ENCODE measurements at places on chromosomes 11 and 22. TPM values are rescaled to one million over a fixed set of nuclear protein-coding genes. Genes with fewer than 3 reads are reported as not detected.
A peak's percentile ranks its signal among the peaks of the same experiment; 100 is the strongest.

GRCh38 chr11:12291313-12291712, 86.1 kb upstream of the PARVA start:
- DNase-seq: no peak

DNA sequence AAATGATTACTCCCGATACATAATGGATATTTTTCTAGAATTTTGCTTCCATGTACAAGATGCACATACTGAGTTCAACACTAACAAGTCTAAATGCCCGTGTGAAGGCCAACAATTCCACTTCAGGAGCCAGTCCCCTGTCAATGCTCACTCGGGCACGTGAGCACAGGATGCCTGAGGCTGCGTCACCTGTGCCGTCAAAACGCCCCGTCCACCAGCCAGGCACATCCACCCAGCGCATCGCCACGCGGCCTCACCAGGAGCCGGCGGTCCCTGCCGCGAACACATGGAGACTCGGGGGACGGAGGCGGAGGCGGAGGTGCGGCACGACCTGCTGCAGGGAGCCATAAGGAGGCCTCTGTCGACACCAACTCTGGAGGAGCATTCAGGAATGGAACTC, 9.8 kb downstream of the TOLLIP start:
- DNase-seq: no peak

DNA sequence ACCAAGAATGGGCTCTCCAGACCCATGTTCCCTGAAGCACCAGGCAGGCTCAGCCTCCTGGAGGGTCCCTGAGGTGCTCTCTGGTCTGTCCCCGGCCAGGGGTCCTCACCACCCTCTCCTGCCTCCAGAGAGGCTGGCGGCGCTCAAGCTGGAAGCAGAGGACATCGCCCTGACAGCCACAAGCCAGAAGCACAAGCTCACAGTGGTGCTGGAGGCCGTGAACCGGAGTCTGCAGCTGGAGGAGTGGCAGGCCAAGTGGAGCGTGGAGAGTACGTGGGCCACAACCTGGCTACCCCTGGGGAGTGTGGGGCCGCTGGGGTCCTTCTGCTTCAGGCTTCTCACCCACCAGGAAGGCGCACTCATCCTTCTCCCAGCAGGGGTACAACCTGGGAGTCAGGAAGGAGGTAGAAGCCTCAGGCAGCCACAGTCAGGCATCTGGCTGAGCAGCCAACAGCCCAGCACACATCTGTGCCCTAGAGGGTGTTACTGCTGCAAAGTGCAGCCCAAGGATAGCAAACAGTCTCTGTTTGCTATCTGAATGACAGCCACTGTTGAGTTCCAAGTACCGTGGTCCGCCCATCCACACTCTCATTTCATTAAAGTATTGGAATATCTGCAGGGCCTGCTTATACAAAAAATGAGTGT, 8.4 kb downstream of the PARVG start:
- DNase-seq: no peak

- no peak for DNase-seq
Observed at GRCh38 chr11:95404370-95404769, 173.4 kb upstream of the SESN3 start.

GRCh38 chr11:43747130-43747802, 66.7 kb downstream of the HSD17B12 start:
- no peak for DNase-seq

DNA sequence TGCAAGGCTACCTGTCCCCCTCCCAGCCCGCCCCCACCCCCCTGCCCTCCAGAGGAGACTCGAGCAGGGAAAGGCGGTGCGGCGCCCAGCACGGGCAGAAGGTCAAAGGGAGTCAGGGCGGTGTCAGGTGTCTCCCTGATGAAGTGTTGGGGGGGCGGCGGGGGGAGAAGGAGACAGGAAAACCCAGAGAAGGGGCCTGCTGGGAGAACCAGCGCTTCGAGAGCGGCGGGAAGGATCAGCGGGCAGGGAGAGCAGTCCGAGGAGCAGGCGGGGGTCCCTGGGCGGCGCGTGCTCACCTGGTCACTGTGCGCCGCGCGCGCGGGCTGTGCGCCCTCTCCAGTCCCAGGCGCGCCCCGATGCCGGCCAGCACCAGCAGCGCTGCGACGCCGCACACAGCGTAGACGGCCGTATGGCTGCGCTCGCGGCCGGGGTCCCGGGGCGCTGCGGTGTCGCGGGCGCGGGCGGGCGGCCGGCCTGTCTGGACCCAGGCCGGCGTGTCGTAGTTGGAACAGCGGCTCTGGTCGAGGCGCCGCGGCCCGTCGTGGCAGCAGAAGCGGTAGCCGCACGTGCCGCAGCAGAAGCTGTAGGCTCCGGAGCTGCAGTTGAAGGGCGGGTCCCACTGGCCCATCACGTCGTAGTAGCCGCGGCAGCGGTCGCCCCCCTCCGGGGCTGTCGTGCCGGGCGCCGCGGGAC, 886 bp downstream of the SHISA8 start:
- no peak for DNase-seq

GRCh38 chr11:130146796-130147195, 12.8 kb upstream of the ST14 start:
- peak; percentile 69 for DNase-seq

DNA sequence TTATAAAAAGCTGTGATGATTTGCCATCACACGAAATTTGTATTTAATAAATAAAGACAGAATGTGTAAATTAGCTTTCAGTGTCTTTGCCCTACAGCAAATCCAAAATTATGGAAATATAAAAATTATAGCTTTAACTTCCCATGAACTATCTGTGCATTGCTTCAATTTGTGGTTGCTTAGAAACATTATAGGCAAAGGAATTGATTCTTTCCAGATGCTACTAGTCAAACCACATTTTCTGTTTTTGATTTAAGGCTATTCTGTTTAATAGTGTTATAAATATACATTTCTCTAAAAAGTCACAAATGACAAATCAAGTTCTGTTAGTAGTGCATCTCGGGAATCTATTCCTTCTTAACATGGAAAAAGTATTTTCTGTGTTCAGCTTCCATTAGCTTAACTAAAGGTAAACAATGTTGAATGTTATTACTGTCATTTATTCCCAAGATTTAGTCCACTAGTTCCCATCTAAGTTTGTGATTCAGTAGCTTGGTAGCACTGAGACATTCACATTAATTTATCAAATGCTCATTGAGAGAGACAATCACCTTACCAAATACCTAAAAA, 1086.3 kb upstream of the CCDC90B start:
- DNase-seq: no peak

GRCh38 chr22:19965771-19966709, 24.4 kb upstream of the TXNRD2 start:
- no peak for DNase-seq

DNA sequence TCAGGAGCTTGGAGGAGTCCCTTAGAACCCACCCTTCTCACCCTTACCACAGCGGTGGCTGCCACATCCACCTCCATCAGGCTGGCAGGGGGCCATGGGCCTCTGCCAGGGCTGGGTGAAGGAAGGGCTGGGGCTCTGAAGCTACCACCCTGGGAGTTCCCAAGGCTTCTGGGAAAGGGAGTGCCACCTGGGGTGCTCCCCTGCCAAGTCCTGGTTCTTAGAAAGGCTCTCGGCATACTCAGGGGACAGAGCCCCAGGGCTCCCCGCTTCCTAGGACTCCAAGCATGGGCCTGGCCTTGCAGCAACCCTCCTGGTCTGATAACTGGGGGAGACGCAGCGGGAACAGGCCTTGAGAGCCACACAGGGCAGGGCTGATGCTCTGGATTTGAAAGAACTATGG, 438 bp upstream of the PLA2G3 start:
- DNase-seq: no peak

DNA sequence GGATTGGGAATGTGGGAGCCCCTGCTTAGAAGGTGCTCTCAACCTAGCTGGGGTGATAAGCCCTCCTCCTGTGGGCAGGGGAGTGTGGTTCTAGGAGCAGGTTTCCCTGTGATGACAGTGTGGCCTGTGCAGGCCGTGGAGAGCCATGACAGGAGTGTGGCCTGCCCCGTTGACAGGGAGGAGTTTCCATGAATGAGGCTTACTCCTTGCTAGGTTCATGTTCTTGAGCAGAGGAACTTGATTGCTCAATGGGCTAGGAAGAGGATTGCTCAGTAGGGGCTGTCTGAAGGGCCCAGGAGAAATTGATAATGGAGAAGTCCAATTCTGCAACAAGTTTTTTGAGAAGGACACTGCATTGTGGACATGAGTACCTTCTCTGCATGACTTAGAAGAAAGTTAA, 92.0 kb downstream of the PPP6R3 start:
- no peak for DNase-seq

DNA sequence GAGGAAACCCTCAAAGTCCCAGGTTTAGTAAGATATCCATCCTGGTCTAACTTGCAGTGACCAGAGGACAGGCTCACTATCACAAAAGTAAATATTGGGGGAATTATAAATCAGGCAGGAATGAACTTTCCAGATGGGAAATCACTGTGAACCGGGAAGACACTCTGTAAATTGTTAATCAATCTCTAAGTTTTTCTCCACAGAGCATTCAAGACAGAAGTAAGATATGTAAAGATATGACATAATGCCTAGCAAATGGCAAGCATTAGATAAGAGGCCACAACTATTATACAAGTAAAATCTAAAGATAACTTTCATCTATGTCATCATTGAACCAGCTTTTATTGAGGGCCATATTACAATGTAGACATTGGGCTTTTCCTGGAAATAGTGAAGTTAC, 35.3 kb upstream of the LRRC4C start:
- no peak for DNase-seq

GRCh38 chr22:42152661-42153270, 22.2 kb upstream of the CYP2D6 start:
- no peak for DNase-seq

GRCh38 chr22:37672206-37672919, 3.1 kb upstream of the LGALS1 start:
- no peak for DNase-seq

NXPE1 gene
- not detected for total RNA-seq

CCDC116 gene
- total RNA-seq: 0.37 TPM

RPS13 gene
- 703 TPM for total RNA-seq

APOBEC3B gene
- total RNA-seq: 1.8 TPM

SAA4 gene
- total RNA-seq: 0.40 TPM

FBLN1 gene
- total RNA-seq: 427 TPM

PRDM10 gene
- 12.5 TPM for total RNA-seq

MYRF gene
- total RNA-seq: 320 TPM

RASL10A gene
- total RNA-seq: 1.7 TPM
